ENCODE measurements at places on chromosomes 13 and 19.

DNA sequence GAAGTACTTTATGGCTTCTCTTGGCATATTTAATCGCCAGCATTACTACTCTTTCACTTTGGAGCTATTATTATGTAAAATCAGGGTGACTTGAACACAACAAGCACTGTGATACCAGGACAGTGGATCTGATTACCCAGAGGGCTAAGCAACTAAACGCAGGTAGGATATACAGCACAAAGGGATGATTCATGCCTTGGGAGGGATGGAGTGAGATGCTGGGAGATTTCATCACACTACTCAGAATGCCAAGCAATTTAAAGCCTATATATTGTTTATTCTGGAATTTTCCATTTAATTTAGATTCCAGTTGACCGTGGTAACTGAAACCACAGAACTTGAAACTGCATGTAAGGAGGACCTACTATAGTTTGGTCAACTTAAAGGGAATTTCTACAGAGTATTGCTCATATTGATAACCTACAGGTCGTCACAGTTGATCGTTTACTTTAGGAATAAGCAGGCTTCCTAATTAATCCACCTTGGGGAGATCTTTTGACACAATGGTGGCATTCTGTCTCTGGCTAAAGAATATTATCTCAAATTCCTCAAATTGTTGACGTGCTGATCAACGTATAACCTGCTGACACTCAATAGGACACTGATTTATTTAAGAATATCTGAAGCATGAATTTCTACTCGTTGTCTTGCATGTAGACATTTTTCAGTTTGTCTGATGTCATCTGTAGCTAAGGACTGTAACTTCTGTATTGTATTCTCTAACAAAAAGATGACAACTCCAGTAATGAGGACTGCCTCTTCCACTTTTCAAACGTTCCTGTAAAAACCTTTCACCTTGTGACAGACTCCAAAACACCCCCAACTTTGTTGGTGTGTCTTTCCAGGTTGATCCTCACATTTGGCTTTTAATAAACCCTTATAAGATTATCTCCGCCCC lies 254.2 kb downstream of the GPC5 start:
- no peak for DNase-seq

- no peak for DNase-seq
These were observed 24.0 kb downstream of the UQCRFS1 start for GRCh38 chr19:29189033-29189360.

- DNase-seq = no peak
These were observed 560.9 kb upstream of the PCDH9 start for GRCh38 chr13:67791047-67791446.

- no peak for DNase-seq
These were observed 199.6 kb downstream of the SPRY2 start for GRCh38 chr13:80141123-80141849.

DNA sequence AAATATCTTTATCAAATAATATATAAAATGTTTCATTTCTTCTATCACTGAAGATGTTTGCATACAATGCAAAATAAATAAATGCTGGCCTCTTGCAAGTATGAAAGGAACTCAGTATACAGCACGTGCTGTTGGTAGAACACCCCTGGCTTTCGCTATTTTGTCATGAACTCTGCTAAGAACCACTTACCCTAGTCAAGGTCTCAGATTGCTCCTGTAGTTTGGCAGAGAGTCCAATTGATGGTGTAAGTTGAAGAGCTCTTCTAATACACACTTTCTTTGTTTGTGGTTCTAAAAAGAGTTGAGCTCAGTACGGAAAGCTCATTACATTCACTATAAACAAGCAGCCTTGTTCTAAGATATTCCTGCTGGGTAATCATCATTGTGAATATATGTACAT lies 1258.9 kb downstream of the EFNB2 start:
- no peak for DNase-seq

DNA sequence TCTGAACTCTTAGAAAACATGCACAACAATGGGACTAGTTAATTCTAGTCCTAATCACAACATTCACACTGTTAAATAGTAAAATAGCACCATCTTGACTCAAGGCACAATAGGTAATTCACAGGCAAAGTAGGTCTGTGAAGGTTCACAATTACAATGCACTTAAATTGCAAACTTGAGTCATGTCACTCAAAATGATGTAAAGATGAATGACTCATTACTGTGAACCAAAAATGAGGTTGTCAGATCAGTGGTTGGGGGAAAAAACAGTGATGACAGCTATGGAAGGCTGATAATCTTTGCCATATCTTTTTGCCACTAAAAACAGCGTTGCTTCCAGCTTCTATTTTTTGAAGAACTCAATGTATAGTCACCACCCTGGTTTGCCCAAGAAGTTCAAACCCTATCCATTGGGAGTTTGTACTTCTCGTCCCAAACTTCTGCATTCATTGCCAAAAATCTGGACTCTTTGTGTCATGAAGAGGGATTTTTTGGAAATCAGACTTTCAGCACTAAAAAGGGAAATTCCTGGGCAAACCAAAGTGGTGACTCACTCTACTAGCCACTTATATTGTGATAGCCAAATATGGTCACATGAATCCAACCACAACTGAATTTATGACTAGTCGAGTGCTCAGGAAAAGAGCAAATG lies 200.9 kb upstream of the TMTC4 start:
- DNase-seq = no peak

GRCh38 chr13:76852986-76853385 lies 33.2 kb downstream of the KCTD12 start:
- no peak for DNase-seq

DNA sequence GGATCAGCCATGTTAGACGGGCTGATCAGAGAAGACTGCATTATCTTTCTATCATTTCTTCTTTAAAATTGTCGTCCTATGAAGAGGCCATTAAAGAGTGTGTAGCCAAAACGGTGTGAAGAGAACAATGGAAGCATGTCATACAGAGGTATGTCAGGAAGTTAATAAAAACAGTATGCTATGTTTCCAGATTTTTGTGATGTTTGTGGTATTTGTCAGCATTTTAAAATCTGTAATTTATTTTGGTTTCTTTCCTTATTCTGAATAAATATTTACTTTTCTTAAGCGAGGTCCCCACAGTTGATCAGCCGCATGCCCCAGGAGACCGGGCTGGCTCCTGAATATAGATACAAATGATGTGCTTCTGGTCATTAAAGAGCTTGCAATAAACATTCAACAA lies 142.9 kb upstream of the SERP2 start:
- DNase-seq = no peak

DNA sequence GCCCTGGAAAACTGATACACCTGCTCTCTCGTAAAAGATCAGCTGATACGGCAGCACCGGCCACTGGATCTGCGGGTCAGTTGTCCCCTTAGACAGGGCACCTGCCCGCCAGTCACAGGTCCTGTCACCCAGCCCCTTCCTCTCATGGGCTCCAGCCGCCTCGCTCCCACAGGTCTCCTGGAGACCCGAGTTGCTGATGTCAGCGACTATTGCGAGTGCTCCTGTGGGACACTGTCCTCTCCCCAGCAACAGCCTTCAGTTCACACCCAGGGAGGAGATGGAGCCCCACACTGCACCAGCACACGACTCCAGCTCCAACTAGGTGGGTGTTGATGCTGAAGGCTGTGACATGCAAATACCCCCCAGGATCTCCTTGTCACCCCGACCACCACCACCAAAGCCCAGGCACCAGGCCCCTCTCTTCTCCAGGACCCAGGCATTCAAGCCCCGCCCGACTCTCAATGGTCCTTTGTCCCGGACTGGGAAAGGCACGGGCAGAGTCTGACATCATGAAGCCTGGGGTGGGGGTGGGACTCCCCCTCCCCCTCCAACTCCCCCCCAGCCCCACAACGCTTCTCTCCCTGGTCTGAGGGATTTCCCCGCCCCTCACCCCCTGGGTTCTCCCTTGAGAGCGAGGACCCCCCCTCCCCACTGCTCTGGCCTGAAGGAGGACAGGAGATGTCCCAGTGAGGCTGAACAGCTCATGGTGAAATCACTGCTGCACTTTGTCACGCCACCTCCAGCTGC lies 1.4 kb upstream of the MAG start:
- DNase-seq = no peak

DNA sequence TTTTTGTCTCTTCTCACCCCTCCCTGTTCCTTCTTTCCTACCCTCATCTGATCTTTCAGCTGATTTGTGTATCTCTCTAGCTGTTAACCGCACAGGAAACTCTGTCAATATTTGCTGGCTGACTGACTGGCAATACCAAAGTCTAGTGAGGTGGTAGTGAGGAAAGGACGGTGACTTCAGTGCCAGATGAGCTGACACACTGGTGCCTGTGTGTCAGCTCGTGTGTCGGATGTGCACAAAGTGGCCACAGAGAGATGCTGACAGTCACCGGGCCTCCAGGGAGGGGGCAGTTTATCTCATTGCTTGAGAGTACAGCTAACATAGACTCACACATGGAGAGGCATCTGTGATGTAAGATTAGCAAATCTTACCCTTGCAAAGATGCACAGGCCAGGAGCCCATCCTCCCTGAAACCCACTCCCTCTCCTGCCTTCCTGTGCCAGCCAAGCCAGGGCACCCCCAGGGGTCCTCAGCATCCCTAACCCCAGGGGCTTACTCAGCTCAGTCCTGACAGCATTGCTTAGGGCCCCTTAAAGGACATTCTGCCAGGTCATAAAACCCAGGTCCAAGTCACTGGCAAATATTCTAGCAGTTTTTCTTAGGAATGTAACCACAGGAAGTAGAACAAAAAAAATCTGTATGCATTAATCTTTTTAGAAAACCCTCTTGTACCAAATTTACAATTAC lies 80.2 kb downstream of the SHISA2 start:
- no peak for DNase-seq

DNA sequence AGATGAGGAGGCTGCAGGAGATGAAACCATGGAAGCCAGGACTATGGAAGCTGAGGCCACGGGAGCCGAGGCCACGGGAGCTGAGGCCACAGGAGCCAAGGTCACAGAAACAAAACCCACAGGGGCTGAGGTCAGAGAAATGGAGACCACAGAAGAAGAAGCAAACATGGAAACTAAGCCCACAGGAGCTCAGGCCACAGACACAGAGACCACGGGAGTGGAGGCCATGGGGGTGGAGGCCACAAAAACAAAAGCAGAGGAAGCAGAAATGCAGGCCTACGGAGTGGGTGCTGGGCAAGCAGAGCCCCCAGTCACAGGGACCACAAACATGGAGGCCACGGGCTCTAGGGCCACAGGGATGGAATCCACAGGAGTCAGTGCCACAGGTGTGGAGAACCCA lies 12.5 kb upstream of the EBI3 start:
- DNase-seq = no peak

DNA sequence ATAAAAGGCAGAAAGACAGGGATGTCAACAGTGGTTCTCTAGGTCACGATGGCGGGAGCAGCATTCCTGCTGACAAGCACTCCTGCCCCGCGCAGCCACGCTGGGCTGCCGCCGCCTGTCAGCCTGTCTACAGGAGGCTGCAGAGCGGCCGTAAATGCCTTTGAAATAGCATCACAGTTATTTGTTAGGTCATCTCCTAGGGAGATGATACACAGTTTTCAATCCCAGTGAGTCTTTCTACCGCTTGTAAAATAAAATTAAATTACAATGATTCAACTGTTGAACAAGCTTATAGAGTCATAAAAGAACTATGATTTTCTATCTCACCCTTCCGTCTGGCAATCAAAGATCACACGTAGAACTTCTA lies 7.3 kb upstream of the SLC7A9 start:
- no peak for DNase-seq

GRCh38 chr13:21970918-21971317 lies 300.0 kb downstream of the FGF9 start:
- no peak for DNase-seq
